ENCODE measurements at places on chromosomes 2 and 18.

GRCh38 chr2:190180313-190181122, 118.0 kb upstream of the MSTN start:
- no peak for DNase-seq

- DNase-seq, result no peak
Measured at GRCh38 chr2:136031711-136032110, 46.3 kb upstream of the DARS1 start.

DNA sequence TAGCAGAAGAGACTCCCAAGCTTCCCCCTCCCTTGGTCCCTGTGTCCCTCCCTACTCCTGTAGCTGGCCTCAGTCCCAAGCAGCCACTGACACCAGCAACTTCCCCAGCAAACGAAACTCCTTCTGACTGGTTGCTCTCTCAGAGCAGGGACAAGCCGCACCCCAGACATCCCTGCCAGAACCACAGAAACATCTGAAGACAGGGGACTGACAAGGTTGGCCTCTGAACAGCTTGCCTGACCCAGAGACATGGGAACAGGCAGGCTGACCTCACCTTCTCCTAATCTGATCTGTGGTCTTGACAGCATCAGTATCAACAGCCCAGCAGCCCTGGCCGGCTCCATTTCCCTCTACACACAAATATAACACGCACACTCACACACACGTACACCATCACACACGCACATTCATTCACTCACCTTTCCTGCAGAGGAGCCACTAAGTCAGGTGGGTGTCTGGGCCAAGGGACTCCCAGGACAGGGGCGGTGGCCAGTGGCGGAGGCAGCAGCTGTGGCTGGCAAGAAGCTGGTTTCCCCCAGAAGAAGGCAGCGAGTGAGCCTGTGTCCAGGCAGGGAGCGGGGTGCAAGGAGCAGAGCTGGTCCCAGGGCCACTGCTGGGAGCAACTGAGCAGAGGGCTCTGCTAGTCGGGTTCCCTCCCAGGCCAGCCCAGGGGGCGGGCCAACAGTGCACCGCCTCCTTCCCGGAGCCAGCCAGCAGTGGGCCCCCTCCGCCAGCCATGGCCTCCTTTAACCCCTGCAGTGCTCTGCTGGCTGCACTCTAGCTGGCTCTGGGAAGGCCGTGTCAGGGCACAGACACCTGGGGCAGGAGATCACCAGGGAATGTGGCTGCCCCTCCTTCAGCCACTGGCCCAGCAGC, 59.1 kb downstream of the TNS1 start:
- no peak for DNase-seq

- no peak for DNase-seq
Measured at GRCh38 chr2:200077838-200078237, 122.5 kb downstream of the MAIP1 start.

DNA sequence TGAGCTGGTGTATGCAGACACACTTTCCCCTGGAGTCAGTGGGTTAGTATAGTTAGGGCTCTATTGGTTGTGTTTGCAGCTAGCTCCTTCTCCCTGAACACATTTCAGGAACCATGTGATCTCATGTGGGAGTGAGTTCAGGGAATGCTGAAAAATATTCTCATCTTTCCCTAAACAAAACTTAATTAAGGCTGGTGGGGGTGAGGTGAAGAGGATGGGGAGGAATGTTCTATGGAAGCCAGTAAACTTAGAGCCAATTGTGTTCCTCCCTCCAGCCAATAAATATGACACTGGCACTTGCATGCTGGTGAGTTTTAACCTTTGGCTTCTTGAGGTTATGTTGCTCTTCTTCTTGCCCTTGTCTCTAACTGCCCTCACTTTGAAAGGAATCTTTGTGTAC, 952 bp downstream of the MGAT5 start:
- DNase-seq, result no peak

GRCh38 chr2:128662051-128662471, 343.4 kb upstream of the HS6ST1 start:
- DNase-seq, result no peak

DNA sequence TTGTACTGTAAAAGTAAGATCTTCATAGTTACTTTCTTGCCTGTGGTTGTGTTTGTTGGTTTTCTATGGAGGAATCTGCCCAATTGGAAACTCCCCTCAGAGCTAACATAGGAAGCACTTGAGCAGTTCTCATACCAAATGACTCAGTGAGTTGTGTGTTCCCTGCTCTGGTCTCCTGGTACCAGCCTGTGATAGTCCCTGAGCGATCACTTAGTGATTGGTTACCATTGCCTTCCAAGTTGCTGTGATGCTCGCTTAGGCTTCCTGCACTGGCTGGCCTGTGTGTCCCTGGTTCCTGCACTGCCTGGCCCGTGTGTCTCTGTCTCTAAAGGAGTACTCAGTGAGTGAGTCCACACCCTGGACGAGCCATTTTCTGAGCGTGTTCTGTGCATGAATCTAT, 133.0 kb downstream of the MAP4K4 start:
- no peak for DNase-seq

- DNase-seq, result no peak
Measured at GRCh38 chr2:206250041-206250897, 24.2 kb upstream of the ZDBF2 start.

GRCh38 chr2:188291617-188292347, at the start of gene GULP1:
Gene GULP1, plus strand, starts transcription at chr2:188291874. Its CDS starts 185,829 bp downstream, at chr2:188477703.
- peak; percentile 15 for DNase-seq

DNA sequence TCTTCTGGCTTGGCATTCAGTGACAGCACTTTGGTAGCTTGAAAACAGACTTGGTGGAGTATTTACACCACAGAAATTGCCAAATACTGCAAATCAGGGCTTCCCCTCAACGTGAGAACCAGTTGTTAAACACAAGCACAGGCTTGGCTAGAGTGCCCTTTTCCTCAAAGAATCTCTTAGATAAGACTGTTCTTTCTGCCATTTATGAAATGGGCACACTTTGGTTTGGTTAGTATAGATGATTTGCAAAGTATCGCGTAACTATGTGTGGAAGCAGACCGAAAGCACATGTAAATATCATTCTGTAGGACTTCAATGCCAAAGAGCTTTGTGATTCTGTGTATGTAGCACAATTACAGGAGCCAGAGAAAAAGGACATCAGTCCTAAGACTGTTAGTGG, 308.2 kb downstream of the DCC start:
- DNase-seq, result no peak

- no peak for DNase-seq
Measured at GRCh38 chr2:209441541-209441940, 17.7 kb downstream of the MAP2 start.

GRCh38 chr2:219542931-219543595, 546 bp downstream of the CHPF start:
- peak; percentile 49 for DNase-seq

GRCh38 chr2:8403876-8404275, 278.0 kb upstream of the ID2 start:
- no peak for DNase-seq

Data from cortex of kidney (tissue), 1 donor.